Neural crest cell (in vitro differentiated cells): ENCODE measurements at places on chromosomes 1 and 21.

DNA sequence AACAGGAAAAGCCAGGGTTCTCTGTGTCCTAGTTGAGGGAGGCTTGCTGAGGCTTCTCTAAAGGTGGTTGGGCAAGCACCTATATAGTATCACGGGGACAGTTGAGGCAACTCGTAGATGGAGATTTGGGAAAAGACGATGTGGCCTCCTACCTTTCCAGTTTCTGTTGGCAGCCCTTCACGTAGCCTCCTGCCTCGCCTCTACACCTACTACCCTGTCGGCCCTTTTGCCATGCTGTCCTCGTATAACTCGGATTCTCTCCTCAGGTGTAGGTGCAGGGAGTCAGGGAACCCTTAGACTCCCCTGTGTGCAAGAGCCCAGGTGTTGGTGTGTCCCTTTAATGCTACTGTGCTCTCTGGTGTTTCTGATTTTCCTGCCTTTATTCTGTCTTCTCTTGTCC is 10.3 kb downstream of the ZNF692 start:
- DNase-seq: no peak

- DNase-seq: no peak
Observed at GRCh38 chr1:153763365-153764225, 11.6 kb upstream of the SLC27A3 start.

GRCh38 chr1:156111355-156111962 is 3.1 kb upstream of the LMNA start:
- DNase-seq: no peak

DNA sequence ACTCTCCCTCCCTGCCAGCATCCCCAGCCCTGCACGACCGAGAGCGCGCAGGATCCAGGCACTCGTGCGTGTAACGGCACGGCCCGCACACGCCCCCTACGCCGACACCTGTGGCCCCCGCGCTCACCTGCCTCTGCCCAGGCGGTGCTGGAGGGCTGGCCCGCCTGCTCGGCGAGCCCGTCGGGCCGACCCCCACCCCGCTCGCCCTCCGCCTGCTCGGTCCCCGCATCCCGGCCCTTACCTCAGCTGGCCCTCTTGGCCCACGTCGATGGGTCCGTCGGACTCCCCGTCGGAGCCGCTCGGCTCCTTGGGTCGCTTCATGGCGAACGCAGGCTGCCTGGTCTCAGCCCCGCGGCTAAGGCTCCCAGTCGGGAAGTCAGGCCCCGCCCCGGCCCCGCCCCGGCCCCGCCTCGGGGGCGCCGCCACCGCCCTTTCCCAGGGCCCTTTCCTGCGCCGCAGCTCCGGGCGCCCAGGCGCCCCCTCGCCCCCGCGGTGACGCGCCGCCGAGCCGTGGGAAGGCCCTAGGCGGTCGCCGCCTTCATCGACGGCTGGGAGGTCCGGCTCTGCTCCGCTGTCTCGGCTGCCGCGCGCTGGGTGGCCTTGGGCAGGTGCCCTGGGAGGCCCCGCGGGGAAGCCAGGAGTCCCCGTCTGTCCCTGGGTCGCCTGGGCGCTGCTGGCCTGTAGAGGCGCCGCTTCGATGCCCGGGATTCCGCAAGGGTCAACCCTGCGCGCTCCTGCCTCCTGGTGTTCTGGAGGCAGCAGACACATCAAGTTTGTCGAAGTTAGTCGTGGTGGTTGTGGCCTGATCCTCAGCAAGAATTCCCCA is at the start of gene HEYL:
Gene HEYL, minus strand, starts transcription at position 339 of the 826 bp plus-strand sequence. Its CDS starts 18 bp downstream, at position 321.
- peak; percentile 52 for DNase-seq

DNA sequence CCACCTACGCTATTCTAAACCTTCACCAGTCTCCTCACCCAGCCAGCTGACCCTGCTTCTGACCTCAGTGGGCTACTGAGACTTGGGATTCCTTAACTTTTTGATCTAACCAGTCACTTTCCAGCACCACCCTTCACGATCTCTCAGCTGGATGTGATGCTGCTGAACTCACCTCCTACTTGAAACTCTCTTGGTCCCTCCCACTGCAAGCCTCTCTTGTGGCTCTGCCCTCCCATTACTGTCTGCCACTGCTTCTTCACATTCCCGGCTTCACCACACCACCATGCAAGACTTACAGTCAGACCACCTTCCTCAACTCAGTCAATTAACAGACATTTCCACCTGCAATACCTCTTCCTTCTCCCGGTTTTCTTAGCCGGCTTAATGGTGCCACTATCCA is 6.3 kb downstream of the TAF5L start:
- no peak for DNase-seq

GRCh38 chr1:95207223-95207935 is 26.6 kb upstream of the RWDD3 start:
- DNase-seq: no peak

DNA sequence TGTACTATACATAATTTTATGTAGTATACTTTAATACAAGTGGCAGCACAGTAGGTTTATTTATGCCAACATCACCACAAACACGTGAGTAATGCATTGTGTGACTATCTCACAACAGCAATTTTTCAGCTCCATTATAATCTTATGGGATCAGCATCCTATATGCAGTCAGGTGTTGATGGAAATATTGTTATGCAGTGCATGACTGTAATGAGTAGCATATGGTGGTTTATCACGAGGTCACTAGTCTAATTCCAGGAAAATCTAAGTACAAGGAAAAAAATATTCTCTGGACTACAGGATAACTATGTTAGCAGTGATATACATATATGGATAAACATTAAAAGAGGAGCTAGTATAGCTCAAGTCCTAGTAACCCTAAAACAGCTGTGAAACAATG is 69.0 kb downstream of the ATP1B1 start:
- no peak for DNase-seq

DNA sequence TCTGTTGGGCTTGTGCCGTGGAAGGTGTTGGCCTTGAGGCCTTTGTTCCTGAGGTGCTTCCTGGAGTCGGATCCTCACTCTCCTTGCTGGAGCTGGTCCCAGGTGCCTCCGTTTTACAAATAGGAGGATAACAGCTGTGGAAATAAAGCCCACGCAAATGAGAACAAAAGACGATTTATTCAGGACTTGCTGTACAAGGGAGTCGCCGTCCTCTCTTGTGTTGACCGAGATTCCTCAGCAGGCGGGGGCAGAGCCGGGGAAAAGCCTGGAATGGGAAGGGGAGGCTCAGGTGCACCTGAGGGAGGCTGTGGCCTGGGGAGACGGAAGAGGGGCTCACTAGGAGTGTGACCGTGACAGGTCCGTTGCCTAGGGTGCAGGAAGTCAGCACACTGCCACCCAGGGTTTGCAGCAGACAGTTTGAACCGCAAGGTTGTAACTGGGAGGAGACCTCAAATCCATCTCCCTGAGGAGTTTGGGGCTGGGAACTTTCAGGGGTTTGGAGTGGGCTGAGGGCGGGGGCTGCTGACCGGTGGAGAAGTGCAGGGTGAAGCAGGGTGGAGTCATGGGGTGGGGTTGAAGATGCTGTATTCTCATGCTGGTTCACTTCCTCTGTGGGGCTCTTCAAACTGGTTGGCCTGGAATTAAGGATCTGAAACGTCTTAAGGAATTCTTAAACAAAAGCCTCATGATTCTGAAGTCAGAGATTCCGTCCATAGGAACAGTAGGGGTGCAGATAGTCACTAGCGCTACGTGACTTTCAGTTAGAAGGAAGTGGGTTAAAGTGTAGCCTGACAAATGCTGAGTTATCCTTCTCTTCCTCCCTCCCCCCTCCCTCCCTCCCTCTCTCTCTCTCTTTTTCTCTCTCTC is 2.6 kb upstream of the CSTB start:
- DNase-seq: no peak

- DNase-seq: no peak
Observed at GRCh38 chr1:5599541-5599940, 392.7 kb downstream of the NPHP4 start.

DNA sequence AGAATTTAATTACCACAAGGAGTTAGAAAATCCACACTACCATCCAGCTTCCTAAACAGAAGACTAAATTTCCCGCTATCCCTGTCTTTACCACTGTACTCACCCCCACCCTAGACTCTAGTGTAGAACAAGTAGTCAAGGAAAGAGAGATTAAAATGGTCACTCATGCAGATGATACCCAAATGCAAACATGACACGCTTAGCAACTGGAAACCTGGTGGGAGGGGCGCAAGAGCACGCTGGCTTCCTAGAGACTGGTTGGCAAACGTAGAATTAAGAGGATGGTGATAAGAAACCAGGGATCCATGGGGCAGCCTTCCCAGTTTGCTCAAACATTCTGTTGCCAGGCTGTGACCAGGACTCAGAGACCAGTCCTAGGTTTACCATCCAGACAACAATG is 9.9 kb upstream of the LDLRAD1 start:
- DNase-seq: no peak

GRCh38 chr1:177080564-177080963 is 83.9 kb downstream of the ASTN1 start:
- no peak for DNase-seq

DNA sequence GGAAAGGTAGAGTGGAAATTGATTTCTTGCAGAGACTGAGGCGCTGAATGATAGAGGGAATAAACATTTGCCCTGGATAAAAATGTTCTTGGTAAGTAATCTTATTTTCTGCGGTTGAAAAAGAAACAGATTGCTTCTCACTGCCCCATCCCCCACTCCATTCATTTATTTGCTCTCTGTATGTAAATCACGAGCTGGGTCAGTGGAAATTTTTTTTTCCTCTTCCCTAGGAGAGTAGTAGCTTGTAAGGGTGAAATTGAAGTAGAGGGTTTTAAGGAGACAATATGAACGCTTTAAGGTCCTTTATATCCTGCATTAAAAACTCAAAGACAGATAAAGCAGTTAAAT is 1.4 kb upstream of the BRINP3 start:
- no peak for DNase-seq

DNA sequence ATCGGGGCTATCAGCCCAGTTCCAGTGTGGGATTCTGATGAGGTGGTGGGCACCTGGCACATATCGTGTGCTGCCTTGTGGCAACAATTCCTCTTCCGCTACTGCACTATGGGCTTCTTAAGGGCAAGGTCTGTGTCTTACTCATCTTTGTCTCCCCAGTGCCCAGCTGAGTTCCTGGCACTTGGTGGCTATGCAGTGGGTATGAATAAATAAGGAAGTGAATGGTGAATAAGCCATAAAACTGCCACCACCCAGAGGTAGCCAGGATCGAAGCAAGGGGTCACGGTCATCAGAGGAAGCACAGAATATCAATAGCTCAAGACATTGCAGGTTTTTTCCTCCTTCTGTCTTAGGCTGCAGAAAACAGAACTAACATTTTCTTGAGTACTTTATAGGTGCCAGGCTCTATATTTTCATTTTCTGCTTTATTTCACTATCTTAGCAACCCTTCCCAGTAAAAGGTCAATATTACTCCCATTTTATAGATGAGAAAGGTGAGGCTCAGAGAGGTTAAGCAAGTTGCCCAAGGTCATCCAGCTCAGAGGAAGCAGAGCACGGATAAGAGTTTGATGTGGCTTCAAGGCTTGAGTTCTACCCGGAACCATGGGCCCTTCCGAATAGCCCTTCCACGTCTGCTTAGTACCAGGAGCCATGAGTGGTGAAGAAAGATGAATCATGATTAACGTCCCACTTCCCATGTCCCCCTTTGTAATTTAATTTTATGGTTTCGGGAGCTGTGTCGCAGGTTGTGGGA is 10.2 kb downstream of the C1orf94 start:
- DNase-seq: no peak

- DNase-seq: no peak
Observed at GRCh38 chr1:46488343-46489168, 1.1 kb upstream of the DMBX1 start.

DNA sequence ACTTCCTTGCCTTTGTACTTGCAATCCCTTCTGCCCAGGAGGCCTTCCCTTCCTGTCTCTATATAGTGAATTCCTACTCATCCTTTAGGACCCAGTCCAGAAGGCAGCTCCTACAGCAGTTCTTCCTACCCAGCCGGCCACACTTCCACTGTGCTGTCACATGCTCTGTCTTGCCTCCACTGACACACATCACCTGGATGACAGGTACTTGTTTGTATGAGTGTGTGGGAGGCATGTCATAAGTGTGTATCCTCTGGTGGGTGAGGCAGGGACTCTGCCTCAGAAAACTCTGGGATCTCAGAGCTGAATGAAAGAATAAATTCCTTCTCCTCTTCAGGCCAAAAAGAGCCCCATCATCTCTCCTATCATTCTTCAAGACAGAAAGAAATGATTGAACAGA is 5.1 kb upstream of the OSCP1 start:
- no peak for DNase-seq

DNA sequence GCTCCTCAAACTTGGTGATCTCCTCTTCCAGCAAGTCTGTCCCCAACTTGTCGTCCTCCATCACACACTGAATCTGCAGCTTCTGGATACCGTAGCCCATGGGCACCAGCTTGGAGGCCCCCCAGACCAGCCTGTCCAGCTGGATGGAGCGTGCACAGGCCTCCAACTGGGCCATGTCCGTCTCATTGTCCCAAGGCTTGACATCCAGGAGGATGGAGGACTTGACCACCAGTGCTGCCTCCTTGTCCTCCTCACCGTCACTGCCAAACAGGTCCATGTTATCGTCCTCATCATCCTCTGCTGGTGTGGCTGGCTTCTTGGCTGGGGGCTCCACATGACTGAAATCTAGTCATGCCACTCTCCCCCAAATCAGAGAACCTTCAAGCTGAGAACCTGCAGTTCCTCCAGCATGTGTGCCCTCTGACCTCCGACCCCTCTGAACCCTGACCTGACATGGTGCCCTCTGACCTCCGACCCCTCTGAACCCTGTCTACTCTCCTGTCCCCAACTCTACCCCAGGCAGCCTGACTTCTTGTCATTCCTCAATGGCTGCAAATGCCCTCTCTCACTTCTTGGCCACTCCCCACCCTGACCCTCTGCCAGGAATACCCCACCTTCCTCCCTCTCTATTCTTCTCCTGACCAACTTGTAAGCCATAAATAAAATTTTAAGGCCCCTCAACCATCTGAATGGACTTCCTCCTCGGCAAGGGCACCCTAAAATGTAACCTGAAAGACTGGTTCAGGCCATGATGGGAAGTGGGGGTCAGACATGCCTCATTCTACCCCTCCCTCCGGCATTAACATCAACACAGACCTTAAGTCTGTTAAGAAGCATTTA is 275.7 kb upstream of the C1orf174 start:
- no peak for DNase-seq

- DNase-seq: no peak
Observed at GRCh38 chr21:42680058-42680330, 26.6 kb downstream of the PDE9A start.
